ENCODE measurements at places on chromosomes 6 and 20.

DNA sequence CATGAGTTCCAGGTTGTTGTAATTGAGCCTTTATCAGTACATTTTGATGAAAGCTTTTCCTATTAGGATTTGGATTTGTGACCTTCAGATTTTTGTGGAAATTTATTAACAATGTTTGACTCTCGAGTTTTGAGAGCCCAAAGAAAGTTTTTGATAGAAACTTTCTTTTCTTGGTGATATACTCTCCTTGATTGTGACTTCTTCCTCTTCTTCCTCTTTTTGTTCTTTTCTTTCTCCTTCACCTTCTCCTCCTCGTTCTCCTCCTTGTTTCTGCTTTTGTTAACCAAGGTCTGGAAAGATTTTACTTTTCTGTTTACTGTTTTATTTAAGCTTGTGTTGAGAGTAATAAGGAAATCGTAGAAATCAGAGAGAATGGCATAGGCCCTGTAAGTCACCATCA lies 182.4 kb downstream of the TRIM27 start:
- DNase-seq, result no peak

GRCh38 chr6:7085911-7086310 lies 21.9 kb upstream of the RREB1 start:
- DNase-seq, result no peak

DNA sequence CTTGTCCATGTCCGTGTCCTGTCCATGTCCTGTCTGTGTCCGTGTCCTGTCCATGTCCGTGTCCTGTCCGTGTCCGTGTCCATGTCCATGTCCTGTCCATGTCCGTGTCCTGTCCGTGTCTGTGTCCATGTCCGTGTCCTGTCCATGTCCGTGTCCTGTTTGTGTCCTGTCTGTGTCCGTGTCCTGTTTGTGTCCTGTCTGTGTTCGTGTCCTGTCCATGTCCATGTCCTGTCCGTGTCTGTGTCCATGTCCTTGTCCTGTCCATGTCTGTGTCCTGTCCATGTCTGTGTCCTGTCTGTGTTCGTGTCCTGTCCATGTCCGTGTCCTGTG lies 55.0 kb upstream of the BHLHE23 start:
- DNase-seq, result no peak

- DNase-seq, result no peak
Observed at GRCh38 chr20:46035713-46036112, 6.7 kb downstream of the SLC12A5 start.

GRCh38 chr6:107156617-107157016 lies 41.3 kb upstream of the BEND3 start:
- DNase-seq, result no peak

DNA sequence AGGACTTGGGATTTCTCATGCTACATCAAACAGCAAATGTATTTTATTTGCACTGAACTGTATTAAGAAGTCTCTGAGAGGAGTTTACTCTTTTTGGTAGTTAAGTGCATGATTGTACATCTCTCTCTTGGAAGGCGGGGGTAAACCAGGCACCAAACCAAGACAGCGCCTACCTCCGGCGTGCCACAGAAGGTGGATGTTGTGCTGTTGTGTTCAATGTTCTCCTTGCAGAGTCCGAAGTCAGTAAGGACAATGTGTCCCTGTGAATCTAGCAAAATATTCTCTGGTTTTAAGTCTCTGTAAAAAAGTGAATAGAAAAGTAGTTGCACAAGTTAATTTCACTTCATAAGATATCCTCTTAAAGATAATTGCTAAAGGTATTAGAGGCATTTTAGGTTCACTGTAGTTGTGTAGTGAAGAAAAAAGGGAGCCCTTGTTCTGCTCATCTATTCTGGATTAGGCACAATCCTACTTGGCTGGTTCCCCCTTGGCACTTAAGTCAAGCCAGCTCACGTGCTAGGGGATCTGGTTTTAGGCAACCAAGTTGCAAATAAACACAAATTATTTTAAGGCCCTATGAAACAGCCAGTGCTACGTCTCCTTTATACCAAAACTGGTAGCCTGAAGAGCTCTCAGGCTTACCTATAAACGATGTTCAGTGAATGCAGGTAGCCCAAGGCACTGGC lies 119.7 kb upstream of the SLC2A12 start:
- no peak for DNase-seq

- DNase-seq, result no peak
Observed at GRCh38 chr20:54029176-54029575, 41.2 kb downstream of the BCAS1 start.

GRCh38 chr6:147099974-147100373 lies 104.2 kb upstream of the STXBP5 start:
- no peak for DNase-seq

DNA sequence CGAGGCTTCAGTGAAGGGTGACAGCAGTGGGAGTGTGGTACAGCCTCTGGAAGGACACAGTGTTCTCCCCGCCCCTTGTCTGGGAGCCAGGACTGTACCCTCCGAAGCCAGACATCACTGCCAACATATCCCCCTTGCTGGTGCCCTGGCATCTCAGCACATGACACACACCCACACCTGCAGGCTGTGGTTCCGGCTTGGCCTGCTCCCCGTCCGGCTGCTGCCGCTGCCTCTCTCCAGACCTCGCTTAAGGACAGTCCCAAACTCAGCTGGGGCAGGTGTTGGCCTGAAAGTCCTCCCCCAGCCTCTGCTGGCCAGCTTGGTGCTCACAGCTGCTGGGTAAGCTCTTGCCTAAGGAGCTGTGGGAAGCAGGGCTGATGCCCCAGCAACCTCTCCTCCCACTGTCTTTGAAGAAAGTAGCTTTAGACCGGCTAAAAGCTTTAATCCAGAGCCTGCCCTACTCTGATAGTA lies 7.0 kb downstream of the EMILIN3 start:
- DNase-seq, result no peak

DNA sequence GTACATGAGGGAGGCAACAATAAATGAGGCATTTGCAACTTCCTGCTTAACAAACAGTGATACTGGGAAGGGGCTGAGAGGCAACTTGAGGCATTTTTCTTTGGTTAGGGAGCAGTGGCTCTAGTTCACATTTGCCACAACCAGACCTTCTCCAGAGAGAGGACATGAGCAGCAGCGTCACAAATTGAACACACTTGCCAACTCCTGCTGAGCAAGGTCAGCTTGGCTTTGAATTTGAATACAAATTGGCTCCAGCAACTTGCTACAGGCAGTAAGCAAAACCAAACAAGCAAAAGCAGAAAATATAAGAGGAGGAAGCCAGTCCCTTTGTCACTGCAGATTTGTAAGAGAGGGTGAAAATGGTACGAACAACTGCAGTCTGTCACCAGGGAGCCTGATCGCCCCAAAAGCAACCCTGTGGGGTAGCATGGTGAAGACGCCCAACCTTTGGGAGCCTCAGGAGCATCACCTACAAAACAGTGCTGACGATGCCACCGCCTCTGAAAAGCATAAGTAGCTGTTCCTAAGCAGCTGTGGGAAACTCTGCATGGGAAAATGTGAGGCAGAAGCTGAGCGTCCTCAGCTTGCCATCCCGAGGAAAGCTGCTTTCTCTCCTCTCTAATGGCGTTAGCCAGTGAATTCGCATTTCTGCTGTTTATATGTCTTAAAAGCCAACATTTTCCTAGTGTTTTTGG lies 378.7 kb downstream of the RNGTT start:
- DNase-seq, result no peak

DNA sequence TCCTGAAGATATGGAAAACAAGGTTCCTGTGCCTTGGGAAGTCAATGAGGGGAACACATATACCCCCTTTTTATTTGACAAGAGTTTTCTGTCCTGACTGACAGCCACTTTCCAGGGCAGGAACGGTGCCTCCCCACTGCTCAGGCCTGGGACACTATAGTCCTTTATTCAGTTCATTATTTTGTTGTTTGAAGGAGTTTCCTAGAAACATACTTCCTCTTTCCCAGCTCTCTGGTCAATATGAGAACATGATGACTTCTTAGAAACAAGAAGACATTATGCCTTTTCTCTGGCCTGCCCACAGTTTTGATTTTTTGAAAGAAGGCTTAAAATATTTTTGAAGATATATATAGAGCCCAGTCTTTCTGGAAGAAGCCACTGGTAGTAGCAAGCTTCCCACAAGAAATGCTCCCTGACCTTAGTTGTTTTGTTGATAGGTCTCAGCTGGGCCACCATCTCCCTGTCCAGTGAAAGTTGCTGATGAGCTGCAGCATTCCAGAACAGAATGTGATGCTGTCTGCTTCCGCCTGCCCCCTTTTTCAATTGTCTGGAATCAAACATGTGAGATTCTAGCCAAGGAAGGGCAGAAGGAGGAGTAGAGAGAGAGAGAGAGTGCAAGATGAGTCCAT lies 350.0 kb upstream of the PRND start:
- no peak for DNase-seq

DNA sequence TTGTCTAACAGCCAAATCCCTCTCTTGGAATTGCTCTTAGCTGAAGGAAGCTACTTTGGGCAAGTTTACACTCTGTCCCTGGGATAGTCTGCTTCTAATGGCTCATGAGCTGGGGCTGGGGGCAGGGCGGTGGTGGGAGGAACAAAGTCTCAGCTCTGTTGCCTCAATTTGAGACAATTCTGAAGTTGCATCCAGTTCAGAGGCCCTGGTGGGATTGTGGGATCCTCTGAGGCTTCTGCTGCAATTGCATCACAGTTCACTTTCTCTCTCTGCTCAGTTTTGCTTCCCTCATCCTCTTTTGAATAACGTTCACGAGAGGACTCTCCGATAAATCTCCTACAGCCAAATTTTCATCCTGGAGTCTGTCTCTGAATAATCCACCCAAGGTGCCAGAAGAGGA lies 440.6 kb upstream of the SLC35B3 start:
- DNase-seq, result no peak

DNA sequence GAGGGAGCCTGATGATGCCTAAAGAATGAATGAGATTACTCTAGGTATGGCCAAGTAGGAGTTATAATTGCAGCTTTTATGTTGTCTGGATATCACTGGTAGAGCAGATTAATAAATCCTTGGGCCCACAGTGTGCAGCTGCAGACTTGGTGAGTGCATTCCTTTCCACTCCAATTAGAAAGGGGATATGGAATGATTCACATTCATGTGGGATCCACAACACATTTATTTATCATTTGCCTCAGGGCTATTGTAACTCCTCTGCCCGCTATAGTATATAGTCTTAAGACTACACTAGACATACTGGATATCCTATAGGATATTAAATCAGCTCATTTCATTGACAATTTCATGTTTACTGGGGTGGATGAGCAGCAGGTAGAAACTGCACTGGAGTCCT lies 11.6 kb upstream of the HLA-G start:
- DNase-seq, result no peak

GRCh38 chr6:169000022-169000421 lies 253.6 kb downstream of the THBS2 start:
- DNase-seq, result no peak

DNA sequence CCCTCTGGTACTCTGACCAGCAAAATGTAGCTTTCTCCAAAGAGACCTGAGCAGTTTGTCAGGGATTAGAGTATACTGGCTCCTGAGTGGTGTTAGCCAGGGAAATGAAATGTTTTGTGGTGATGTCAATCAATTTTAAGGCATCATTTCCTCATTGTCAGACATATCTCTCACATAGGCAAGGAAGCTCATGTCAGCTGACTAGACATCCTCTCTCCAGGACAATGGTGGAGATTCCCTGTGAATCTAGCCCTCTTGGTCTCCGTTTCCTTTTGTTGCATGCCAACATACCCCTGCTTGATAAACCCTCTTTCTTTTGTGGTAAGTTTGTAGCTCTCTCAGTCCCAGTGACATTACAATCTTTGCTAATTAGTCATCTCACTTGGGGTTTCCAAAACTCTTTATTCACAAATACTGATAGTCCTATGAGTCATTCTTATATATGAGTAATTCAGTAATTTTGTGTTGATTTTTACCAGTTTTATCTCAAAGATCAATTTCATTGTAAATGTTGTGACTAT lies 135.6 kb upstream of the PTPRK start:
- DNase-seq, result no peak

GRCh38 chr20:57908704-57909630 lies 199.2 kb upstream of the PMEPA1 start:
- DNase-seq, result no peak

All from NCI-H2107 (cell line).